Muscle of back (tissue), 13 donors: ENCODE measurements at places on chromosomes 5 and 9.
A peak's percentile ranks its signal among the peaks of the same experiment; 100 is the strongest.

DNA sequence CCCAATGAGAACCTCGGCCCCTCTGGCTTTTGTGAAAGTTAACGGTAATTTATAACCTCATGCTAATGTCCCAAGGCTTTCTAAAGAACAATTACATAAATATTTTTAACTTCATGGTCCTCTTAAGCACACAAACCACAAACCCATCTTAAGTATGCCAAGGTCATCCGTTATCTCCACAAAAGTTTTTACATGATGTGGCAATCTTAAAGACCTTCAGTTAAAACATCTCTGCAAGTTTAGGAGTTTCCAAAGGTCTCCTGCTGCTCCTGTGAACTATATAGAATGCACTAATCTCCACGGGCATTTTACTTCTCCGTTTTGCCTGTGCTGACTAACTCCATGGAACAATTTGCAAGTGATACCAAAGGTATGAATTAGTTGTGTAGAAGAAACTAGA lies 228.2 kb downstream of the TLE1 start:
- no peak for DNase-seq

DNA sequence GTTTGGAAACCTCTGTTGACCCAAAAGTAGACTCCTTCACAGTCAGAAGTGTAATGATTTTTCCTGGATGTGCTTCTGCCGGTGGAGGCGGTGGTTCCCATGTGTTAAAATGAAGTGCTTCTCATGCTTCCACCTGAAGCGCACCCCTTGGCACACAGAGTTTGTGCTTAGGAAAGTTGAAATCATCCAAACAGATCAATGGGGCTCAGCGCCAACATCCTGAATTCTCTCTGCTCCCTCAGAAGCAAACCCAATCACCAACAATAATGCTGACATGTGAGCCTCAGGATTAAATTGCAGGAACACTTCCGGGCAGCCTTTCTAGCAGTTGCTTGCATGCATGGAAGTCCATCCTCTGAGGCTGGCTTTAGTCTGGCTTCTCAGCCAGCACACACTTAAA lies 71.0 kb downstream of the MED10 start:
- no peak for DNase-seq

DNA sequence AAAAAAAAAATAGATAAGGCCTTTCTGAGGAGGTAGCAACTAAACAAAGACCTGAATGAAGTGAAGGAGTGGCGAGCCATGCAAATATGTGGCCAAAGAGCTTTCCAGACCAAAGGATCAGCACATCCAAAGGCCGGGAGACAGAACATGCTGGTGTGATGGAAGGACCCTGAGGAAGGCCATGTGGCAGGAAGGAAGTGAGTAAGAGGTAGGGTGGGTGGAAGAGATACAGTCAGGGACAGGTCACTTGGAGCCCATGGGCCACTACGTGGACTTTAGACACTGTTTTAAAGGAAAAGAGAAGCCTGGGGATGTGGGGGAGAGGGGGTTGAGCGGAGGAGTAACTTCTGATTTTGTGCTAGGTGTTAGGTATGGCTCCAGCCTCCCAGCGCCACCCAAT lies 31.3 kb downstream of the SPRY4 start:
- DNase-seq = no peak

DNA sequence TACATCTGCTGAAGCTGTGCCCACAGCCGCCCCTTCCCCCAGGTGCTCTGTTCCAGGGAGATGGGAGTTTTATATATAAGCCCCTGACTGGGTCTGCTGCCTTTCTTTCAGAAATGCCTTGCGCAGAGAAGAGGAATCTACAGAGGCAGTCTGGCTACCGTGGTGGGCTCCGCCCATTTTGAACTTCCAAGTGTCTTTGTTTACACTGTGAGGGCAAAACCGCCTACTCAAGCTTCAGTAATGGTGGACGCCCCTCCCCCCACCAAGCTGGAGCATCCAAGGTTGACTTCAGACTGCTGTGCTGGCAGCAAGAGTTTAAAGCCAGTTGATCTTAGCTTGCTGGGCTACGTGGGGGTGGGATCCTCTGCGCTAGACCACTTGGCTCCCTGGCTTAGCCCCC lies 41.3 kb downstream of the RANBP17 start:
- no peak for DNase-seq

DNA sequence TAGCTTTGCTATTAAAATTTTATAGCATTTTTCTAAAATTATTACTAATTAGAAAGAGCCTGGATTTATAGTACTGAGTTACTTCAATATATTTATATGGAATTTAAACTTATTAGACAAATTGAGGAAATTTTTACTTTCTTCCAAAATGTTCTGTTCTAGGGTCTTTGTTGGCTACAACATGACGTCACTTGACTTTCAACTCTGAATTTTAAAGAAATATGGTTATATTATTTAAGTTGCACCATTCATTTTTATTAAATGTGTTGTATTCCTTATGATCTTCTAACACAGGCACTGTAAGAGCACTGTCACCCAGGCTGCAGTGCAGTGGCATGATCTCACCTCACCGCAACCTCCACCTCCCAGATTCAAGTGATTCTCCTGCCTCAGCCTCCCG lies 119.4 kb upstream of the CYLC2 start:
- DNase-seq = no peak

DNA sequence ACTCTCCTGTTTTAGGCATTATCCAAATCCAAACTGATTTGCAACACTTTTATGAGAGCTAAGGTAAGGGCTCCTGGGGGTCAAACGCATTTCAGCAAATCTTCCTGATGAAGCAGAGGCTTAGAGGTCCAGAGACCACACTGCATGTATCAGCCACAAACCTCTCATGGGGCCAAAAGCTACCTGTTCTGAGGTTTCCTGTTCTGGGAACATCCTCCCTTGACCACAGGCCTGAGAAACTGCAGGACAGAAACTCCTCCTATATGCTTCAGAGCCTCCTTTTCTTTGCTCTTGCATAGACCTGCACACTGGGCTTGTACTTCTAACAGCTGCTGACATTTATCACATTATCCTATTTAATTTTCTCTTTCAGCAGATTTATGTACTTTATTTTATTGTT lies 92.6 kb downstream of the OR2K2 start:
- no peak for DNase-seq

DNA sequence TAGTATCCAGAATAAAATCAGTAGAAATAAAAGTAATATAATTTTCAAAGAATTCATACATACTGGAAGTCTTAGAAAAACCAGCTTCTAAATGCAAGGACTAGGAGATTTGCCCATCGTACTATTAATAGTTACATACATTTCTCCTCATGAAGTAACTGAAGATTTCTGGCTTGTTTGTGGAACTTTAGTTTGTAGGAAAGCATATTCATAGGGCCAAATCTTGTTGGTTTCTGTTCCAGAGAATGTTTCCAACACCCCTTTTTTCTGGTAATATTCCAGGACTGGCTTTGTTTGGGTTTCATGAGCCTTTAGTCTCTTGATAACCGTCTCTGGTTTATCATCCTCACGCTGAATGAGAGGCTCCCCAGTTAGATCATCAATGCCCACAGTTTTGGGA lies 66.3 kb upstream of the TJP2 start:
- DNase-seq = no peak

GRCh38 chr5:147519380-147519779 lies 9.5 kb upstream of the DPYSL3 start:
- DNase-seq = no peak

DNA sequence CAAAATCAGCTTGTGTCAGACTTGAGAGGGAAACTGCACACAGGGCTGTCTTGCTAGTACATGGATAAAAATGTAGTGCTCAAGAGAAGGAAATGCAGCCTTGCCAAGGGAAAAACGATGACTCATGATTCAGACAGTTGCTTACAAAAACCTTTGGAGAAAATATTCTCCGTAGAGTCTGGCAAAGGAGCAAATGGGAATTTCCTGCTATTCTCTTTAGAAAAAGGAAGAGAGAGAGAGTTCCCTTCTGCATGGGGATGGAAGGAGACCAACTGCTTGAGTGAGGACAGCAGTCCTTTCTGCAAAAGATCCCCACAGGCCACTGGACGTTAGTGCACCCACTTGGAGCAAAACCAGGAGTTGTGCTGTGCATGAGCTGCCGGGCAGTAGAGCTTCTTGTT lies 7.6 kb downstream of the IFNB1 start:
- DNase-seq = peak; percentile 91

- DNase-seq = no peak
Measured at GRCh38 chr5:39500551-39501175, 75.9 kb upstream of the DAB2 start.

GRCh38 chr5:54804521-54804920 lies 180.9 kb downstream of the ESM1 start:
- DNase-seq = no peak

DNA sequence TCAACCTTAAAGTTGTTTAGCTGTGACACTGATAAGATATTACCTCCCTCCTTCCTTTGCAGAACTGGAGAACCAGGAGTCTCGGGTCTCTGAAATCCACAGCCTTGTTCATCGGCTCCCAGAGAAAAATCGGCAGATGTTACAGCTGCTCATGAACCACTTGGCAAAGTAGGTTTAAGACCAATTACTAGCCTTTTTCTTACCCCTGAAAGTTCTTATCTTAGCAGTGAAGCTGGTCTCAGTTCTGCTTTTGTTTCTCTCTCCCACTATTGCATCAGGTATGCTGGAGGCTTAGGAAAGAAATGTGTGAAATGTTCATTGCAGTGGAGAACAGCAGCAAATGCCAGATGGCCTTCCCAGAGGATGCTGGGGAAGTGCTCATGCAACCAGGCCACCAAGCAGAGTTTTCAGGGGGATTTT lies 287.4 kb downstream of the ARHGAP26 start:
- DNase-seq = no peak

GRCh38 chr5:17317473-17317872 lies 100.0 kb downstream of the BASP1 start:
- DNase-seq = no peak

- peak; percentile 86 for DNase-seq
Measured at GRCh38 chr5:168578538-168579487, at the start of gene PANK3. Gene PANK3 (minus strand): TSS chr5:168579368. CDS start chr5:168579283, 85 bp downstream.

DNA sequence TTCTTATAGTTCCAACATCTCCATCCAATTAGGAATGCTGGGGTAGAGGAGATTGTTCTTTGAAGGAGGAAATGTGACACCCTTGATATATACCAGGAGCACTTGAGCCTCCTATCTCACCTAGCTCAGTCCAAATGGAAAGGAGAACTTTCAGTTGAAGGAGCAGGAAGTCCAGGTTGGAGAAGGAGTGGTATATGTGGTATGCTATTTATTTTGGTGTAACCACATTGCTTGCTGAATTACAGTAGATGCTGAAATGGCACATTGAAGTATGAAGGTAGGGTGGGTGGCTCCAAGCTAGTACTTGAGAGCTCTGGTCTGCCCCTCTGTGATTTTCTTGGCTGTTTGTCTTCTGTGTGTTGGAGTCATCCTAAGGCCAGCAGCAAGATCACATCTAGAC lies 6.1 kb downstream of the CSNK1G3 start:
- DNase-seq = no peak

DNA sequence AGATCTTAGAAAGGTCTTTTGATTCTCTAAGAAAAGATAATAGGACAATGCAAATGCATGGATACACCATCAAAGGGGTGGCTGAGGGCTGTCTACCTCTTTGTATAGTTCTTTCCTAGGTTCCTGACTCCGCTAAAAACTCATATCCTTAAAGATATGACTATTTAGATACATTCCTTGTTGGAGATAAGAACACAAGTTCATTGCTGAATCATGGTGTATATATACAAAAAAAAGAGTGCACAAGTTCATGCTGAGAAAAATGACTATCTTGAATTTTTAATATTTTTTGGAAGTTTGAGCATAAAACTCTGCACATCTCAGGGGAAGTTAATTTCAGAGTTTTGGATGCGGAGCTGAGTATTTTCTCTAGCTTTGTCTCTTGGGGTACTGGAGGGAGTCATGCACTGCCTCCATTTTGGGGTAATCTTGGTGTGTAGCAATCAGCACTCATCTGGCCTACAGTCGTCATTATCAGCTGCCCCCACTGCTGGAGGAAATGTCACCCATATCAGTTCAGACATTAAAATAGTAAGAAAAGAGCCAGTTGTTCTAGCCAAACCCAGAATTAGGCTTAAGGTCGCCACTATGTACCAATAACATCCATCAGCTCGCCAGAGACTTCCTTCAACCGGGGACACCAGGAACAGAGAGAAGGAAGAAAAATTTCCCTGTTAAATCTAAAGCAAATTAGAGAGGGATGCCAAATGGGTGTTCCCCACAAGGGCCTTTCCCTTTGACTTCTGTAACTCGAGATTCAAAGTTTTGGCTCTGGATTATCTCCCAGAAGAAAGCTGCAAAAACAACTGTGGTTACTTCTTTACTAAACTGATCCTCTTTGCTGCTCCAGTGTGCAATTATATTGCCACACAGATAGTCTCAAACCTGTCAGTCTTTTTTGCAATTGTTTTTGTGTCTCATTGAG lies 49.0 kb downstream of the PTTG1 start:
- DNase-seq = no peak
